ENCODE measurements at places on chromosomes 13 and 19.

DNA sequence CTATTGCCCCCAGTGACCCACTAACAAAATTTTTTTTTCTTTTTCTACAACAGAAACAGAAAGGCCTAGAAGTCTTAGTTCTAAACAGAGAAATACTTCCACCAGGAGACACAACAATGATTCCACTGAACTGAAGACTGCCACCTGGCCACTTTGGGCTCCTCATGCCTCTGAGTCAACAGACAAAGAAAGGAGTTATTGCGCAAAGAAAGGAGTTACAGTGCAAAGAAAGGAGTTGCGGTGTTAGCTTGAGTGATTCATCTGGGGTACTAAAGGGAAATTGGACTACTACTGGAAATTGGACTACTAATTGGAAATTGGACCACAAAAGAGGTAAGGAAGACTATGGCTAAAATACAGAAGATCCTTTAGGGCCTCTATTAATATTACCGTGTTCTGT, 116.6 kb downstream of the PCDH17 start:
- no peak for DNase-seq

DNA sequence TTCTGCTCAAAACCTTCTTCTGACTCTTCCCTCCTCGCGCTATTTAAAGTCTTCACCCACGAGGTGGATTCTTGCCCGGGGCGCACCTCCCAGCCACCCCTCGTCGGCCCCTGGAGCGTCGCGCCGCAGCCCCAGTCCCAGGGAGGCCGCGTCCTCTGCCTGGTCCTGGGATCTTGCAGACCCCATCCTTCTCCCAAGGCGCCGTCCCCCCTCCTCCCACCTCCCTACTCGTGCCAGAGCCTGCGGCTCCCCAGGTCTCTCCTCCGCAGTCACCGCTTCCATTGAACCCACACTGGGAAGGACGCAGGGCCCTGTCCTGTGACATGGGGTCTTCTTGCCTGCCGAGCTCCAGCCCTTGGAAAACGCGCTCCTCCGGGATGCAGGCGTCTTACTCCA, 486 bp downstream of the ZNF808 start:
- DNase-seq = peak; percentile 26

DNA sequence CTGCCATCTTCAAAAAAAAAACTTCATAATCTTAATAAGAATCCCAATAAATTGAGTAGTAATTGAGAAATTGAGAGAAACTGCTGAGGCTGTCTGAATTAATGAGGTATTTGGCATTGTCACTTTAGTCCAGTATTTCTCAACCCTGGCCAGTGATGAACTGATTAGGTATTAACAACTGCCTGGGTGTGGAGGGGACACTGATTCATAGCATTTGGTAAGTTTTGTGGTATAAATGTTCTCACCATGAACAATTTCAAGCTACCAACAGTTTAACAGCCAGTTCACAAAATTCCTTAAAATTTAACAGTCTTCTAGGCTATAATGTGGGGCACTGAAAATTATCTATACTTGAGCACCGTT, 18.3 kb downstream of the GPC6 start:
- DNase-seq = no peak

- no peak for DNase-seq
Observed at GRCh38 chr19:50000841-50001557, 24.2 kb downstream of the VRK3 start.

GRCh38 chr13:25973576-25973975, 78.2 kb downstream of the SHISA2 start:
- DNase-seq = no peak

- DNase-seq = peak; percentile 99
Observed at GRCh38 chr19:3572132-3572854, 451 bp upstream of the HMG20B start.

DNA sequence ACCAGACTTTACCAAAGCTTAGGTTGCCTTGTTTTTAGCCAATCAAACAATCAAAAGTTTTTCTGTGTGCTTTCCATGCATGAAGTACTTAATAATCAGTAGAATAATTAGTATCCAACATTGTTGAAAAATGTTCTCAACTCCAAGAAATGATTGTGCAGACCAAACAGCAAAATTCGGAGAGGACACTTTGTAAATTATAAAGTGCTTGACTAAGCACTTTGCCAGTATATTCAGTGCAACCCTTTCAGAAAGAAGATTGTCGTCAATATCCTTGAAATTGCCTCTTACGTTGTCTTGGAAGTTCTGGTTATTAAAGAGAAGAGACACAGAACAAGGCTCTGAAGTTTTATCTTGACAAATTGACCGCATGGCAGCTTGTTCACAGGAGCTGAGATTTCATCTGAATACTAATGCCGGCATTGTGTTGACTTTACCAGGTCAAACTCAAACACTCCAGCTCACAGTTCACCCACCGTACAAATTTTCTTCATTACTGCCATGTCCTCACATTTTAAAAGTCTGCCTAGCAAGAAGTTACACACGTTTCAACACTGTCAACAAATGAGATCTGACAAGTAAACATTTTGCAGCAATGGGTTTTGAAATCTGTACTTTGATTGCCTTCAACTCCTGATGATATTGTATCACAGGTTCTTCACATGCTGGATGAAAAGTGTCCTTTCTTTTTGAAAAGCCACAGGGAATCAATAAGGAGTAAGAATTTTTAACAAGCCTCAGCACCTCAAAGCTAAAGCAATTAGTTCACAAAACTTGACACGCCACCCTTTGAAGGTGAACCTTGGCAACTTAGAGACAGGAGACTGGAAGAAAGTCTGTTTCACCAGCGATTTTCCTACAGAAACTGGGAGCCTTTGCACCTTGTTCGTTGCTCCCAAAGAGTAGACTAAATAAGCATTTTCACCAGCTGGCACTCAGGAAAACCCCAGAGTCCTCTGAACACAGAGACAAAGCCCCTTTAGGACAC, 150.9 kb downstream of the RFC3 start:
- no peak for DNase-seq

GRCh38 chr13:84784443-84785153, 902.3 kb upstream of the SLITRK1 start:
- DNase-seq = no peak

DNA sequence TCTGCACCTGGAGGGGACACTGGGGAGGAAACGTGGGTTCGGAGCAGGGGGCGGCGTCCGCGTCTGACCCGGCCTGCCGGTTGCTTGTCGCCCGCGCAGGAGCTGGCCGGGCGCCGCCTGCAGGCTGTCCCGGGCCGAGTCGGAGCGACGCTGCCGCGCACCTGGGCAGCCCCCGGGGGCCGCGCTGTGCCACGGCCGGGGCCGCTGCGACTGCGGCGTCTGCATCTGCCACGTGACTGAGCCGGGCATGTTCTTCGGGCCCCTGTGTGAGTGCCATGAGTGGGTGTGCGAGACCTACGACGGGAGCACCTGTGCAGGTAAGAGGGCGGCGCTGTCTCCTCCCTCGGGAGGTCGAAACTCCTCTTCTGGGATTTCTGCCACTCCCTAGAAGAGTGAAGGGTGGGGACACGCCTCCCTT, 1.3 kb downstream of the ITGBL1 start:
- DNase-seq = no peak

DNA sequence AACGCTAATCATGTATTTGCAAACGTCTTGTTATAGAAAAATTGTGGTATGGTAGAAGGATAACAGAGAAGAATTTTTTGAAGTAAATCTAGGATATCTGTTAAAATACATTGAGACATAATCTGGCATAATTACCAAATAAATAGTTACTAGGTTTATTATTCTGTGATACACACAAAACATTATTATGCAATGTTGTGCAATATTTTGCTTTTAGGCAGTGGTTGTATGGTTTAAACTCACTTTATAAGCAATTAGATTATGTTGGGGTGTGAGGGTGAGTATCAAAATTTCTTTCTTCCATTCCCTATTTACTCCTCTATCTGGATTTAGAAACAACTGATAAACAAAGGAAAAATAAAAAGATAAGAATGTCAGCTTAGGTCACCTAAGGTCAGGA, 385.6 kb downstream of the SLITRK6 start:
- DNase-seq = no peak

DNA sequence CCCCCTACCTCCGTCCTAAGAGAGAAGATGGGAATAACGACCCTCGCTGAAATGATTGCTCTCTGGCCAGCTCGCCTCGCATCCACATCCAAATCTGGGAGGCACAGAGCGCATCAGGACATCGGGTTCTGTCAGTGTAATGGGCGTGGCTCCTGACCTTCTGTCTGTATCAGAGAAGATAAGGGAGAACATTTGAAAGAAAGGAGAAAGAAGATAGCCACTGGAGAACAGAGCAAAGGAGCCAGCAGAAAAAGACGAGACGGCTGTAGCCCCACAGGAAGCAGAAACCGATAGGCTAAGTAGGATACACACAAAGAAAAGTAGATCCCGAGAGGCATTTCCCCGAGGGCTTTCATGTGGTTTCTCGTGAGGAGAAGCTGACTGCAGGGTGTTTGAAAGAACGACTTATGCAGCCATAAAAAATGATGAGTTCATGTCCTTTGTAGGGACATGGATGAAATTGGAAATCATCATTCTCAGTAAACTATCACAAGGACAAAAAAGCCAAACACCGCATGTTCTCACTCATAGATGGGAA, 14.0 kb upstream of the GJB2 start:
- no peak for DNase-seq

DNA sequence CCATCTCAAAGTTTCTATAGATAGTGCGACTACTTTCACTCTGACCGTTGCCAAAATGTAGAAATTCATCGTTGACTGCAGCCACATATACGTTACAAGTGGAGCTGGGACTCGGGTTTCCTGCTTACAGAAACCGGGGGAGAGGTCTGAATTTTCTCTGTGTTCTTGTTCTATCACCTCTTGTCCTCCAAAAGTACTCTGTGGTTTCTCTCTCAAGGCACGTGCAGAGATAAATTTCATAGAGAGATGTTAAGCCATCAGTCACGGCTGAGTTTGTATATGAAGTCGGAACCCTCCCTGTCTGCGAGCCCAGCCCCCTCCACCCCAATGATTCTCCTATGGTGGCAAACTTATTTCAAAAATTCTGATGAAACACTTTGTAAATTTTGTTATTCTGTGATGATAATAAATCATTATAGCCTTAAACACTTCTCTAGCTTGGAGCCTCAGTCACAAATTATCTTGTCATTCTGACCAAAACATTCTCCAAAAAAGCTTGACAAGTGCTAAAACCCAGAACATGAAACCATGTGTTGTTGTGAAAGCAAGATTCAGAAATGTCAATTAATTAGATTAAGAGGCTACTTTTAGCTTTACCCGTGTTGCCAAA, 87.5 kb downstream of the TSHZ3 start:
- DNase-seq = no peak

GRCh38 chr13:72186730-72187422, 319.9 kb upstream of the DACH1 start:
- DNase-seq = no peak

- DNase-seq = peak; percentile 32
Observed at GRCh38 chr13:72839831-72840426, 58.0 kb downstream of the PIBF1 start.

GRCh38 chr19:1613808-1614570, 8.7 kb upstream of the UQCR11 start:
- no peak for DNase-seq

DNA sequence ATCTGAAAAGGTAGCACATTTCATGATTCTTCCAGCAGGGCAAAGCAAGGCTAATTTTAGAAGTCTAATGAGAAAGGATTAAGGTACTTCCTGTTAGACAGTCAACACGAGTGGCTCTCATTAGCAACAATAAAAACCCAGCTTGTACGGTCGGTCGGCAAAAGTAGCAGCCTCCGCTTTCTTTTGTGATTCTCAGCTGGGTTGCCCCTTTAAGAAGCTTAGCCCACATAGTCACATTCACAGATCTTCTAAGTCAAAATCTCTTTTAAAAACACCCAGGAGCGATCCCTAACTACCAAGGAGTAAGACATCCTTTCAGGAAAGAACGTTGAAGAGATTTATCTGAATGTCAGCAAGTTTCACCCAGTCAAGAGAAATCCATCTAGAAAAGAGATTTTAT, 684.8 kb downstream of the DIAPH3 start:
- no peak for DNase-seq

- no peak for DNase-seq
Observed at GRCh38 chr13:114334305-114335053, 20.2 kb downstream of the CHAMP1 start.

DNA sequence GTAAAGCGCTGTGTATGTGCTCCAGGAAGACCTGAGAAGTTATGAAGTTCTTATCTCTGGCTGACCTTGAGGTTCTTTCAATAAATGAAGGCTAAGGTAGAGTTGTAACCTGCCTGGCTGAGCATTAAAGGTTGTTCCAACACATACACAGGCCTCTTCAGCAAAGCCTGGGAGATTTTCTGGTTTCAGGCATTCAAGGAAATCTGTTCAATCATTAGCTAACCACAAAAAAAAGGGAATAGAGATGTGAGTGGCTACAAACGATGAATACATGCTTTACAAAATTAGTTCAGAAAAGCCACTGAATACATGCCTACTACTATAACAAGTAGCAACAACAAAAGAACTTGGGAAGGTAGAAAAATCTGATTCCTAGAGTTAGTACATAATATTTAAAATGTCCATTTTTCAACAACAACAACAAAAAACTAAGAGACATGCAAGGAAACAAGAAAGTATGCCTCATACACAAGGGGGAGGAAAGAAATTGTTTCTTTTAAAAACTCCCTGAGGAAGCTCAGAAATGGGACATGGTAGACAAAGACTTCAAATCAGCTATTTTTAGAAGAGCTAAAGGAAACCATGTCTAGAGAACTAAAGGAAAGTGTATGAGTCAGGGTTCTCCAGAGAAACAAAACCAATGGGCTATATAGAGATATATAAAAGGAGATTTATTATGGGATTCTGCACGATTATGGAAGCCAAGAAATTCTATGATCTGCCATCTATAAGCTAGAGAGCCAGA, 191.5 kb upstream of the IPO5 start:
- no peak for DNase-seq

- DNase-seq = peak; percentile 44
Observed at GRCh38 chr13:98300956-98301641, 124.0 kb upstream of the RNF113B start.

DNA sequence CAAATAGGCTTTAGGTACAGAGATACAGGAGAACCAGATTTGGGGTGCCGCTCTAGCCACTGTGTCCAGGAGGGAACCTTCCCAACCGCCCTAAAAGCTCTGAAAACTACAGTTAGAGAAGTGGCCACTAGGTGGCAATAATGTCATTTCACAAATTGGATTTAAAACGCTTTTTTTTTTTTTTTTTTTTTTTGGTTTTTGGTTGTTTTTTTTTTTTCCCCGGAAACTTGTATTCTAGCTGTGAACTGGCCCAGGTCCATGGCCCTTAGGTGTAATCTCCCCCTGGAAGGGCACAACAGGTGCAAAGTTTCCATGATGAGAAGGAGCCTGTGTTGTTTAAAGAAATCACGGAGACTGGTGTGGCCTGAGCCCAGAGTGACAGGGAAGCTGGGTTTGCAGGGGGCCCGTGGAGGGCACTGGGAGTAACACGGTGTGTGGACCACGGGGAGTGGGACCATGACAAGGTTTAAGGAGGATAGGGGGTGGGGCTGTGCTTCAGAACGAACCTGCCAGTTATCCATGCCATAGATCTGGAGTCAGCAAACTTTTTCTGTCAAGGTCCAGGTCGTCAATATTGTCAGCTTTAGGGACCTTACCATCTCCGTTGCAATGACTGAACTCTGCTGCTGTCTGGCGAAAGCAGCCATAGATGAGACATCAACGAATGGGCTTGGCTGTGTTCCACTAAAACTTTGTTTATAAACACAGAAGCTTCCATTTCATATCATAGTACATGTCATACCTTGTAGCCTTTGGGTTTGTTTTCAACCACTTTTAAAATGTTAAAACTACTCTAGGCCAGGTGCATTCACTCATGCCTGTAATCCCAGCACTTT, 10.1 kb downstream of the OR1I1 start:
- no peak for DNase-seq

GRCh38 chr19:10095622-10095947, 6.9 kb downstream of the ANGPTL6 start:
- no peak for DNase-seq

- no peak for DNase-seq
Observed at GRCh38 chr13:93915269-93915809, 564.1 kb downstream of the DCT start.

- DNase-seq = no peak
Observed at GRCh38 chr13:97224544-97225300, 2.6 kb downstream of the MBNL2 start.
